ENCODE measurements at places on chromosomes 1 and 21.

- no peak for DNase-seq
- H3K27me3 ChIP-seq, result no peaks in the 10 kb centered on the region
- no peak overlapping the region for H3K27ac ChIP-seq
- no peak overlapping the region for H3K4me3 ChIP-seq
Observed at GRCh38 chr1:208921259-208921658, 662.3 kb upstream of the CAMK1G start.

DNA sequence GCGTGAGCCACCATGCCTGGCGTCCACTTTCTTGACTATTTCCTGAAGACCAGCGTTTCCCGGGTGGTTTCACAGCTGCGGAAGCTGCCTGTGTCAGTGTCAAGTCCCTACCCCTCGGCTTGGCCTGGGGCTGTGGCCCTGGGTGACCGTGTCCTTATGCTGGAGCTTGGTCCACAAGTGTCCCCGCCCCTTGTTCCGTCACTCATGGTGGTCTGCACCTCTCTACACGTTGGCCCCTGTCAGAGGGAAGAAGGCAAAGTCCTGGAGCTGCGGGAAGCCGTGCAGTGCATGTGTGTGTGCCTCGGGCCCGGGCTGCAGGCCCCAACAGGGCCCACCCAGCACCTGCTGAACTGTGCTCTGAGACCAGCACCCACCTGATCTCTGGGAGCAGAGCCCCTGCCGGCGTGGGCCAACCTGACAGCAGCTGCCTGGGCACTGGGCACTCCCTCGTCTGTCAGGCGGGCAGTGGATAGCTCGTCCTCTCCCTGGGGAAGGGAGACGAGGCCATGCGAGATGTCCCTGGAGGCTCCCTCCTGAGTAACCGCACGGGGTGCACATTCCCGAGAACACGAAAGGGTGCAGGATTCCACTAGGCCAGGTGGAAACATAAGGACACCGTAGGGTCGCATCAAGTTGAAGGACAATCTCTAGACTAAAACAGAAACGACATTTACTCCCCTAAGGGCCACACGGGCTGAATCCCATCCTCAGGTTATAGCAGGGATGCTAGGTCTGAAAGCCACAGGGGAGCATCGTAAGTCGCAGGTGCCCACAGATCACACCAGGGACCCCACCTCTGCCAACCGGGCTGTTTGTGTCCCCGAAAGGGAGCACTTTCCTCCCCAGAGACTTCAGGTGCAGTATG is 2.4 kb upstream of the C1orf159 start:
- no peaks in the 10 kb centered on the region for H3K36me3 ChIP-seq
- no peak for DNase-seq
- peaks cover 8% of the 10 kb centered on the region for H3K4me1 ChIP-seq
- peak overlapping the region; percentile 41 for H3K4me3 ChIP-seq
- no peaks in the 10 kb centered on the region for H3K27me3 ChIP-seq

GRCh38 chr1:66644331-66644730 is 107.9 kb upstream of the DYNLT5 start:
- no peaks in the 10 kb centered on the region for H3K36me3 ChIP-seq
- H3K4me1 ChIP-seq, result no peaks in the 10 kb centered on the region
- no peak overlapping the region for H3K4me3 ChIP-seq
- no peak overlapping the region for H3K27ac ChIP-seq
- DNase-seq, result no peak

GRCh38 chr1:76864383-76864782 is 2.9 kb upstream of the ST6GALNAC5 start:
- H3K27ac ChIP-seq, result no peak overlapping the region
- no peak for DNase-seq
- H3K4me1 ChIP-seq, result peaks cover 5% of the 10 kb centered on the region
- peaks cover 43% of the 10 kb centered on the region for H3K27me3 ChIP-seq
- H3K36me3 ChIP-seq, result no peaks in the 10 kb centered on the region
- H3K4me3 ChIP-seq, result no peak overlapping the region
